Stimulated activated CD4-positive, alpha-beta T cell treated with anti-CD3 and anti-CD28 coated beads, Interleukin-1b, Interleukin-23, amount 100 ng/mL, for 1 hour (primary cell): ENCODE measurements at places on chromosomes 1 and 21.

- no peak for DNase-seq
Observed at GRCh38 chr21:31634993-31635392, 24.5 kb upstream of the SOD1 start.

- DNase-seq = no peak
Observed at GRCh38 chr1:31703431-31704270, at the start of gene COL16A1. TSS of gene COL16A1 (minus strand) at chr1:31704017. CDS start at chr1:31702193, 1,824 bp downstream.

- no peak for DNase-seq
Observed at GRCh38 chr1:114105421-114105979, 48.2 kb downstream of the SYT6 start.

DNA sequence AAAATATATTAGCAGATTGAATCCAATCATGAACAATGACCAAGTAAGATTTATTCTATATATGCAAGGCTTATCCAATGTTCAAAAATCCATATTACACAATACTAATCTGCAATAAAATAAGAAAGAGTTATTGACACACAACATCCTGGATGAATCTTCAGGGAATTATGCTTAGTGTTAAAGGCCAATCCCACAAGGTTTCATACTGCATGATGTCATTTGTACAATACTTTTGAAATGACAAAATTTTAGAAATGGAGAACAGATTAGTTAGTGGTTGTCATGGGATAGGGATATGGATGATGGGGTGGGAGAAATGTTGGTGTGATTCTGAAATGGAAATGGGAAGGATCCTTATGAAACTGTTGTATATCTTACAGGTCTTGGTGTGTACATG lies 425.7 kb downstream of the SIPA1L2 start:
- no peak for DNase-seq

DNA sequence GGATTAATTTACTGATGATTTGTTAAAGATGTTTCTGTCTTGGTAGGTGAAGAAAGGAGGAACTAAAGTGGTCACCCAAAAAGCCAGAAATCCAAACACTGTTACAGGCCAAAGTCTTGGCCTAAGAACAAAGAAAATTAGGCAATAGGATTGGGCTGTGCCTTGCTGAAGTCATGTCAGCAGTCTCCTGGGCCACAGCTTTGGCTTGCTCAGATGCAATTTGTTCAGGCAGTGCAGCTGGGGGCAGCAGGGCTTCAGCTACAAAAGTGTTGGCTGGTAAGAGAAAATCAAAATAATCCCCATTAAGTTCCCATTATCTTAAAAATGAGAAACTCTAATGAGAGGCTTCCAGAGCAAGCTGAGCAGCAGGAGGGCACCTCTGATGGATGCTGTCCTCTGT lies 14.0 kb upstream of the RAP1A start:
- no peak for DNase-seq

DNA sequence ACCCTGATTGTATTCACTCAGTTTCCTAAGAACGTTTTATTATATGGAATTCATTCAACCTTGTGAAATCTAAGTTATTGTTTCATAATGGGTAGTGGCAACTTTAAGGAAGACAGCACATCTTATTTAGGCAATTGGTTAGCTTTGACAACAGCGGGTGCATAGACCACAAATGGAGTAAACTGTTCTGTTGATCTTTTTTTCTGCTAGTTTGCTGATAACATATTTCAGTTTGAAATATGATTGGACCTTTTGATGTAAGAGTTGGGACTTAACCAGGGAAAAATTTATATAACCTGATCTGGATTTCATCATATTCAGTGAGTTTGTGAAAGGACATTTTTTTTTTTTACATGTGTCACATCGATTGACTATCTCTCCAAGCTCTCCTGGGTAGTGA lies 151.7 kb downstream of the HLX start:
- no peak for DNase-seq

GRCh38 chr1:32864375-32865019 lies 6.2 kb downstream of the FNDC5 start:
- DNase-seq = no peak

- DNase-seq = no peak
Observed at GRCh38 chr1:212498283-212499040, 65.7 kb downstream of the NENF start.

- DNase-seq = no peak
Observed at GRCh38 chr1:8191474-8191873, 126.4 kb upstream of the SLC45A1 start.
